ENCODE measurements at places on chromosomes 7 and 10.

DNA sequence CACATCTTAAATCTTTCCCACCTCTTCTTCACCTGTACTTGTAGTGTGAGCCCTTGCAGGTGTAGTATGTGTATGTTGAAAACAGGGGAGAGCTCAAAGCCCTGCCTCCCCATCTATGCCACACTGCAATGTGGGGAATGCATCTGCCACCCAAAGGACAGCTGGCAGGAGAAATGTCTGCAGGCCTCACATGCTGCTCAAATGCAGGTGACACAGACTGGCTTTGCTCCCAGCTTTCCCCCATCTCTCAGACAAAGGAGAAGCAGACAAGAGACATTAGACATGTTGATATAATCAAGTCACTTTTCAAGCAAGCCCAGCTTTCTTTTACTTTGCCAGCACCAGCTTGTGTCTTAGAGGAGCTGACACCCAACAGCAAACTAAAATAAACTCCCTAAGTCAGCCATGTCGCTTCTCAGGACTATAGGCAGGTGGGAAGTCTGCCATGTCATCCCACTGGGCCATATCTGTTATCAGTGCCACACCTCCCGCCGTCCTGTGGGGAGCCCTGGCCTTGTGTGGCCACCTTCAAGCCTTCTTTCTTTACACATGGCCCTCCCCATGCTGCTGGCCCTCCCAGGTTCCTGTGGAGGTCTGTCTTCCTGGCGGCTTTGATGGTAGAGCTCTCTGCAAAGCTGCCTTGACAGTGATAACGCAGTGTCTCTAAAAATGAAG, 102.1 kb downstream of the CXCL12 start:
- no peak for DNase-seq

DNA sequence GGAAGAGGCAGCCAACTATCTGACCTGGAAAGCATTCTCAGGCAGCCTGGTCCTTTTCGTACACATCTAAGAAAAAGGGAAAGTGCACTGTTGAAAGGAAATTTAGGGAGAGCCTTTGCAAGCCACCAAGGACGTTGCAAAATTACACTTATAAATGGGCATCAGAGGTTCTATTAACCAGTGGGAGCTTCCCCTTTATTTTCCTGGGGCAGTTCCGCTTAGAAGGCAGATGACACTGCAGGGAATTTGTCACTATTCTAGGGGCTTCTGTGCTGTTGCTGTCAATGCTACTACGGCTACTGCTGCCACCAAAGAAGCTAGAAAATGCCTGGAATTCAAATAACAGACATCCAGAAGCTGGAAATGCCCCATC, 79.6 kb upstream of the AUTS2 start:
- DNase-seq, result no peak

DNA sequence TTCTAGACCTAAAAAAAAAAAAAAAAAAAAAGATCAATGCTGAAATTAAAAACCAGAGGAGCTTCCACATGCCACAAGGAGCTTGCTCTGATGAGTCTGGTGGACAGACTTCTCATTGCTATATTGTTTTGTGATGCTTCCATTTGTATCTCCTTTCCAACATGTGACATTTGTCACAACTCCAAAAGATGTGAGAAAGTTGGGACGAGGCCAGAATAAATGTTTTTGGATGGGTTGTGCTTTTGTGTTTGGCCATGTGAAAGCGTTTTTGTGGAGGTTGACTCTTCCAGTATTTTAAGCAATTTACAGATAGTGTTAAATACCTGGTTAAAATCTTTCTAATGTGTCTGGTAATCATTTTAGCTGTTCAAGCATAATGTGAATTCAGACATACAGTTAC, 280.1 kb downstream of the SKAP2 start:
- no peak for DNase-seq

GRCh38 chr7:1041551-1042491, 2.5 kb upstream of the GPR146 start:
- DNase-seq, result no peak

Measured in astrocyte of the cerebellum (primary cell).